ENCODE measurements at places on chromosomes 2 and 18.

DNA sequence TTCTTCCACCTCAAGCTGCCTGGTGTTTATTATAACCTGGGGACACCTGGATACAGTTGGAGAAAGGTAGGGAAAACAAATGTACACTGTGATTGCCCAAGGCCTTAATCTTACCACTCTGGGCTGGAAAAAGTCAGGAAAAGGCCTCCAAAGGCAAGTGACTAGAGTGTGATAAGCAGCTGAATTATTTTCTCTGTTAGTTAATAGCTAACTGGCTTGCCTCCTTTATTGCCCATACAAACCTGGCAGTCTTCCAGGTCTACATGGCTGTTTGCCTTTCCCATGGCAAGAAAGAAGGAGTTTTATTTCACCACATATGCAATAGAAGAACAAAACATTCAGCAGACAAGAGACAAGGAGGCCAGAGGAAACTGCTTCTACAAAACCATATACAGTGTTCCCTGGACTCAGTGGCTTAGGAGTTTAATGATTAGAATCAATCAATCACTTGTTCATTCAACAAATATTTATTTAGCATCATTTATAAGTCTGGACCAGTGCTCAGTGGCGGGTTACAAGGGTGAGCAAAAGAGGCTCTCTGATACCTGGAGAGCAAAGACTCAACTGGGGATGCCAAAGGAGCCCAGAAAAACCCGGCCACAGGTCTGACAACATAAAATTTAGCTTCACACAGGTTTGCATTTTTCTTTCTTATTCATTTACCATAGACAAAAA, 27.5 kb upstream of the SUCLG1 start:
- DNase-seq: no peak

- DNase-seq: peak; percentile 52
Observed at GRCh38 chr2:101330253-101330933, 21.9 kb upstream of the RNF149 start.

- peak; percentile 5 for DNase-seq
Observed at GRCh38 chr18:21831413-21831831, 90.8 kb downstream of the MIB1 start.

GRCh38 chr2:1553671-1554295, 140.5 kb downstream of the TPO start:
- DNase-seq: peak; percentile 50

DNA sequence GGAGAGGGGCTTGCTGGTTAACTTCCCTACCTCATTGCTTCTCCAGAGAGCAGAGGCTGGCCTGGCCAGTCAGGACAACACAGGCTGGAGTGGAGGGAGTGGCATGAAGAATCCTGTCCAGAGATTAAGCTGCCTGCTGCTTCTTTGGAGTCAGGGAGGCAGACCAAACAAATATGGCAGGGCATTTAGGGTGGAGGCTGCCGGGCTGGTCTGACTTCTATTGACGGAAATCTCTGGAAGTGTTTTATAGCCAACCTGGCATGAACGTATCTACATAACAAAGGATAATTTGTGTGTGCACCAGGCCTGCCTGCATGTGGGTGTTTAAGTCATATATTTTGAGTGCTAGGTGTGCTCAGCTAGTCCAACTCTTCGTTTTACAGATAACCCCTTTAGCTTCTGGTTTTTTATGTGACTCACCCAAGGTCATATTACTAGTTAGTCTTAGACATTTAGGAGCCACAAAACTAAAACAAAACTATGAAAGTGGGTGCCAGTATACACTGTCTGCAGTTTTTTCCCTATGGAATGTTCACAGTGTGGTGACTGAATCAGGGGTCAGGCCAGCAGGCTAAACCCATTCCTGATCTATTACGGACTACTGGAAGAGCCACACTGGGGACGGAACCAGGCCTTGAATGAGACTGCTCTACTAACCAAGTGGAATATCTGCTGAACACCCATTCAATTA, 5.5 kb downstream of the NPC1 start:
- no peak for DNase-seq
